Endothelial cell of umbilical vein (primary cell): ENCODE measurements at places on chromosomes 7 and 10. TPM values are rescaled to one million over a fixed set of nuclear protein-coding genes. Genes with fewer than 3 reads are reported as not detected.

The PCGF5 gene
- 23.7 and 25.0 TPM in 2 replicates for polyA plus RNA-seq

The ANKRD1 gene
- 527 and 593 TPM in 2 replicates for polyA plus RNA-seq

The PLPP4 gene
- polyA plus RNA-seq: 33.0 and 36.4 TPM in 2 replicates

The MARVELD1 gene
- polyA plus RNA-seq: 67.3 and 72.5 TPM in 2 replicates

The TMEM270 gene
- polyA plus RNA-seq: not detected in 2 replicates

The TBXAS1 gene
- 2.1 and 2.2 TPM in 2 replicates for polyA plus RNA-seq

The TMEM178B gene
- not detected in 2 replicates for polyA plus RNA-seq

The NAT16 gene
- not detected in 2 replicates for polyA plus RNA-seq

The ADAM12 gene
- 0.22 and 0.27 TPM in 2 replicates for polyA plus RNA-seq

The LIPM gene
- not detected in 2 replicates for polyA plus RNA-seq

The ASAH2B gene
- polyA plus RNA-seq: 1.9 and 2.0 TPM in 2 replicates

The NUTM2E gene
- 0.03 and 0.04 TPM in 2 replicates for polyA plus RNA-seq

The LRIT1 gene
- not detected in 2 replicates for polyA plus RNA-seq

The FBXL13 gene
- 3.9 and 4.0 TPM in 2 replicates for polyA plus RNA-seq

The ITIH2 gene
- polyA plus RNA-seq: not detected in 2 replicates

DNA sequence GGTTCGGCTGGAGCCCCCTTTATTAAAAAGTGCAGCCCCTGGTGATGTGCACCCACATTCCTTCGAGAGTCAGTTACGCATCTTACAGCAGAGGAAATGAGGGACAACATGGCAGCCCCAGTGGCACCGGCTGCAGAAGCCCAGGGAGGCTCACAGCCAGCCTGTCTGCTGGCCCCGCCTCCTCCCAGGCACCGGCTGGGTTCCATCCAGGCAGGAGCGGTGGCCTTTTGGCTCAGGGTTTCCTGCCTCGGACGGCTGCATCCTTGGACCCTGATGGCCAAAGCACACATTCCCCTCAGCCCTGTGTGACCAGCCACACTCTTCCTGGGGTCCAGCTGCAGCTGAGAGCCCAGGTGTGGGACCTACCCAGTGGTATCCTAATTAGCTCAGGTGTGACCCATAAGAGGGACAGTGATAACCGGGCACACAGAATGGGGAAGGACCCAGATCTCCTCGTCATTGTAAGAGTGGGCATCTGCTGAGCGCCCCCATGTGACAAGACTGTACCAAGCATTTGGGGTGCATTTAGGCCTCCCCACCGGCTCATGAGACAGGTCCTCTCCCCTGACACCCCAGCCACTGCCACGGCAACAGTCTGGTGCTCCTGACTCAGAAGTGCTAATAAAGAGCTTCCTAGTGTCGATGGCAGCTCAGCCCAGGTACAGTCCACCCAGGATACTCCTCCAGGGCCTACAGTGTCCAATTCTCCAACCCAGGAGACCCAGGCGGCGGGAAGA lies 63.3 kb upstream of the CHST15 start:
- DNase-seq: peak; percentile 44

- DNase-seq: peak; percentile 84
These were observed at the start of gene PON2 for GRCh38 chr7:95434557-95435421. TSS of gene PON2 (minus strand) at chr7:95435028. CDS start at chr7:95434951, 77 bp downstream.

DNA sequence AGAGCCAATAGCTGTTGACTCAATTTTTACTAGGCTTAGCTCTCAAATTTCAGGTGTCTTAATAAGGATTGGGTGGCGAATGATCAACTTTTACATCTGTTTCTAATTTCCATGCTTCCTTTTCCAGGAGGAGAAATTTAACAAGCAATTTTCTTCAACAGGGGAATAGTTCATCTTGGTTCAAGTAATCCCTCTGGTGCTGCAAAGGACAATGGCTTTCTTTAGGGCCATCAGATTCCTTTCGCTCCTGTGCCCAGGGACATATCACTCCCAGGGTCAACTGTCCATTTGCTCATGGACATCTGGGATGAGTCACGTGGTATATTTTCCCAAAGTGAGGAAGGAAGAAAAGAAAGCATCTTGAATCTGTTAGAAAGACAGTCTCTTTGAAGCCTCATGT lies 313.3 kb downstream of the FRMD4A start:
- DNase-seq: no peak

DNA sequence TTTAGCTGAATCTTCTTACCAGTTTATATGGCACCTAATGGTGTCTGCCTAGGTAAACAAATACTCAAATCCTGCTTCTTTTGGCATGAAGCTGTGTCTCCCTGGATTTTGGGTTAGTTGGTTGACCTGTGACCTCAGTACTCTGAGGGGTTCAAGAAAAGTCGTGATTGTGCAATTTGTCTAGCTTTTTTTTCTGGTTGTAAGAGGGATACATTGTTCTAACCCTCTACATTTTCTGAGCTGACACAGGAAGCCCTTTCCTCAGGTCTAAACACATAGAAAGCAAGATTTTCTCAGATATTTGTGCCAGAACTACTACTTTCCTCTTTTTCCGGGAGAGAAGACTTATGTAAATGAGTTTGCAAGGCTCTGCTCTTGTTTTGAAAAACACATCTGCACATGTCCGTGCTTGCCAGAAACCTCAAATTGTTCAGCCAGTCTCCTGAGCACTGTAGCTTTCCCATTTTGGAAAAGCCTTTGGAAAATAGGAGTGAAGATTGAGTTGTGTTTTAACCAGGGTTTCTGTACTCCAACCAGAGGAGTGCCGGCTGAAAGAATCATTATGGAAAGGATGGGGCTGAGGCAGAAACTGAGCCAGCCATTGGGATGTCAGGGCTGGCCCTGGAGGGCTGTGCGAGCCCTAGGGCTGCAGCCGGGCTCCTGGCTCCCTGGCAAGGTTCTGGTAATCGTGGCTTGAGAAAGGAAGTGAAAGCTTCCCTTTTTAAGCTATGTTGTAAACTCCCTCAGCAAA lies 31.3 kb upstream of the CXCL12 start:
- DNase-seq: no peak

DNA sequence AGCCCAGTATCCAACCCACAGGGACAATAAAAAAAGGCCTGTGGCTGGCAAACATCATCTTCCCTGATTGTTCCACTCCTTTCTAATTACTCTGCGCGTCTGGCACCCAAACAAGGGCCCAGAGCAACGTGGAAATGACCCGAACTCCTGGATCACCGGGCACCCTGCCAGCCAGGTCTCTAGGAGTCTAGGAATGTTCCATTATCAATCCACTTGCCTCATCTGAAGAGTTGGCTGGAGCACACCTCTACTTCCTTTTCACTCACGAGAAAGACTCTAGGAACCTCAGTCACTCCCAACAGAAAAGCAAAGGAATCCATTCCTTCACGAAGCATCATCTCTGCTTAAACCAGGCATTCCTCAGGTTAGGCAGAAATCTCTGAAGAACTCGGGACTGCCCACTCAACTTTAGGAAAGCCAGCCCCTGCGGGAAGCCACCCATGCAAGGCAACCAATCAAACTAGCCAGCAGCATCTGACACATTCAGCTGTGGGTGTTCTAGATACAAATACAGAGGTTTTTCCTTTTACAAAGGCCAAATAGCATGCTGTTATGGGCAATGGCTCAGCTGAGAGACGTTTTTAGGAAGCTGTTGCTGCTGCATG lies 37.7 kb downstream of the ATXN7L1 start:
- peak; percentile 18 for DNase-seq

GRCh38 chr10:34294137-34294536 lies 521.0 kb downstream of the PARD3 start:
- DNase-seq: no peak

DNA sequence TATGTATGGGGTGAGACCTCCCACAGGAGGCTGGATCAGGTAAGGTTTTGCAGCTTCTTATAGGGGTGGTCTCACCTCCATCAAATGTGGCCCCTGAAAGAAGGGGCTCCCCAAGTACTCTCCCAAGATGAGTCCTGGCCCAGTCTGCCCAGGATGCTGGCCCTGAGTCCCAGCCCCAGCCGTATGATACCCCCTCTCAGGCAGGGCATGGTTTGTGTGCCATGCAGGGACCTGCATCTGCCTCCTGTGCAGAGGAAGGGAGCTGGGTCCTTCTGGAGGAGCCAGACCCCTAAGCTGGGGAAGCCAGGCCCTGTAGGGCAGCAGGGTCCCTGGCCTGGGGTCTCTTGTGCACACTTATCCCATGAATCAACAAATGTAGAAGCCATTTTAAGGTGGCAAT lies 35.1 kb upstream of the ZNF716 start:
- no peak for DNase-seq

GRCh38 chr7:95046494-95047240 lies 139.3 kb downstream of the PPP1R9A start:
- no peak for DNase-seq

DNA sequence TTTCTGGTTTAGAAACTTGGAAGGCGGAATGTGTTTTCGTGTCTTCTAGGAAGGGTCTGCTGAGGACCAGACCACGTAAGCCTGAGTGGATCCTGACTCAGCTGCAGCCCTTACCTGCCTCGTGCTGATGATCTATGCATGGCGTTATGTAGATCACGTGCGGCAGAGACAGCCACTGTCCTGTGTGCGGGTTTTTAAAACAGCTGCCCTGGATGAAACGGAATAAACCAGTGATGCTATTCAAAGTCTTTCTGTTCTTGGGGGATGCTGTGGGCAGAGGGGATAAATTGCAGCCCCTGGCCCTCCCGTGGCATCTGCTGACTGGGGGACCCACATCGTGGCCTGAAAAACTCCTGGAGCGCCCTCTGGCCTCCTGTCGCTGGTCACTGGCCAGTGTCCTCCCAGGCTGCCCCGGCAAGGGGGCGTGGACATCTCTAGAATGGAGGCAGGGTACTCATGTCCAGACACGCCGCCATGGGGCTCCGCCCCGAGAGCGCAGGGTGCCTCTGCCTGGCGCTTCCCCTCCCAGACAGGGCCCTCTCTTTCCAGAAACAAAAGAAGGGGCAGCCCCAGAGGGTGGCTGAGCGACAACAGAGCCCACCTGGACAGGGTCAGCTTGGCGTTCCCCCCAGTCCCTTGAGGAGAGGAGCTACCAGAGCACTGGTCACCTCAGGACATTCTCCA lies 13.2 kb downstream of the ALKBH4 start:
- no peak for DNase-seq

DNA sequence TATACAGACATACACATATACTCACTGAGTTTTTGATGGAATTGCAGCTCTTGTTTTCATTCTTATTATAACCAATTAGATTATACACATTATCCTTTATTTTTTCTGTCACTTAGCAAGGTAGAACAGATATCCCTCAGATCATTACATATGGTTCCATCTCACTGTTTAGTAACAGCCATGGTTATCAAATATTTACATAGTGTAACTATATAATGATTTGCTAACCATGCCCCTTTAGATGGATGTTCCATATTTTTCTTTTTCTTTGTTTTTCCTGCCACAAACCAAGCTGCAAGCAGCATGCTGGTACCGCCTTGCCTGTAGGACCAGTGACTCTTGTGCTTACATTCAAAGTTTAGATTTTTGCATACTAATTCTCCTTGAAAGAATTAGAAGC lies 163.4 kb upstream of the NFE2L3 start:
- no peak for DNase-seq

DNA sequence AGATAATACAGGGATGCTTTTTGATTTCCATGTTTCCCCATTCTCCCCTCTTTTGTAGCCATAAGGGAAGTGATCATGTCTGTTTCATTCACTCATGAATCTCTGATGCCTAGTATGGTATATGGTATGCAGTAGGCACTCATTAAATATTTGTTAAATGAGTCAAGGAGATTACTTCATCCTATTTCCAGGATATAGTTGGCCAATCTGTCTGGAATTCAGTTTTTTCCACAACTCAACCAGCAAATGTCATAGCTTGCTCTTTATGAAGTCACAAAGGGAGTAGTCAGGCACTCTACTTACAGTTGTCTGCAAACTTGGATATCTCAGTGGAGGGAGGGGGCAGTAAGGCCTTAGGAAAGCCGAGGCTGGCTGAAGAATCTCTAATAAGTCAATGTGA lies 853.6 kb downstream of the LRMDA start:
- no peak for DNase-seq

GRCh38 chr10:119919826-119920225 lies 27.3 kb downstream of the SEC23IP start:
- no peak for DNase-seq

DNA sequence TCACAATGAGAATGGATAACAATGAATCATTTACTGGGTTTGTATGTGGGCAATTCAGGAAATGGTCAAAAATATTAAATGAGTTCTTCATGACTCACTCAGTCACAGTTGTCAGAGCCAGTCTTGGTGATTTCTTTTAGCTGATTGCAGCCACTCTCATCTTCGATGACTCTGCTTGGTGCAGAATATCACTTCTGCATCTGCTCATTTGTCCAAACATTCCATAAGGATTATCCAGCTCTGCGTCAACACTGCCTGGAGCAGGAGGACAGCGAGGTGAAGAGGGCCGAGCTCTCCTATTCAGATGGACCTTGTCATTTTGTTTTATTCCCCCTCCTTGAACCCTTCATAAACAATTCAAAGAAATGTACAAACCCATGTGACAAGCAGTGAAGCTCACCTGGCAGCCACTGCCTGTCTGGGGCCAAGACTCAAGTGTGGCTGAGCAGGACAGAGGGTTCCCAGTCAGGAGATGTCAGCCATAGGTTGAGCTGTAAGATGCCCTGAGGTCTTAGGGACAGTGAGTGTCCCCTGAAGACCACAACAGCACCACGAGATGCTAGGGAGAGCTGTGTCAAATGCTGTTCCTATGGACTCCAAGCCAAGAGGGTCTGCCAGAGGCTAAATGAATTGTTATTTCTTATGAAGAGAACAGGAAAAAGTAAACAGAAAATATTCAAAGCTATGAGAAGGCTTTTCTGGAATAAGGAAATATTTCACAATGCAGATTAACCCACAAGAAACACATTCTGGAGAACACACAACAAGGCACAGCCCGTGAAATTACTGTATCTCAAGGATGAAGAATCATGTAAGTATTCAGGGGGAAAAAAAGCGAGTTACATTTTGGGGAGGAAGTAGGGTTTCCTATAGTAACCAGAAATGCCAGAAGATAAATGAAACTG lies 33.1 kb upstream of the EGFR start:
- no peak for DNase-seq

DNA sequence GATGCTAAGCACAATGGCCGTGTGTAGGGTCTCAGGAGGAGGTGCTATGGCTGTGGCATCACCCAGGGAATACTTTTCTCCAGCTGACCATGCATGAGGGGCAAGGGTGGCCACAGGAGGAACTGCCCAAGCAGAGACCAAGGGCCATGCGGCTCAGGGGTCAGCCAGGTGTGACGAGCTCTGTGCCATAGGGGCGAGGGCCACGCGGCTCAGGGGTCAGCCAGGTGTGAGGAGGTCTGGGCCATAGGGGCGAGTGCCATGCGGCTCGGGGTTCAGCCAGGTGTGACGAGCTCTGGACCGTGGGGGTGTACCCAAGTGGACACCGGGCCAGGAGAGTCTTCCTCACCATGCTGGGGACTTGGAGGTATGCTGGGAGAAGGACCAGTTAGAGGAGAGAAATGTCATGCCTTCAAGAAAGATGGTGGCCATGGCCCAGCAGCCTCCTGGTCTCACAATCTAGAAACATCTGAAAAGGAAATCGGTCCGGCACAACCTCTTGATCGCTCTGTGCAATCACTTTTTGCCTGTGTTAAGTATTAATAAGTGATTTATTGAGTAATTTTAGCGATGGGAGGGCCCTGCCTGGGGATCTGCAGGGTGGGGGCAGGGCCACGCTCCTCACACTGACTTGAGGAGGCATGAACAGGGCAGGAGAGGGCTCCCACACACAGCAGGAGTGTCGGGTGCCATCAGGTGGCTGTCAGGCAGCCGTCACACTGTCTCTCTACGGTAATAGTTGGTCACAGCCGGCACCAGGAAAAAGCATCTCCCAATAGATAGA lies 265.0 kb downstream of the ADARB2 start:
- no peak for DNase-seq
